ENCODE measurements at places on chromosomes 12 and 14.

DNA sequence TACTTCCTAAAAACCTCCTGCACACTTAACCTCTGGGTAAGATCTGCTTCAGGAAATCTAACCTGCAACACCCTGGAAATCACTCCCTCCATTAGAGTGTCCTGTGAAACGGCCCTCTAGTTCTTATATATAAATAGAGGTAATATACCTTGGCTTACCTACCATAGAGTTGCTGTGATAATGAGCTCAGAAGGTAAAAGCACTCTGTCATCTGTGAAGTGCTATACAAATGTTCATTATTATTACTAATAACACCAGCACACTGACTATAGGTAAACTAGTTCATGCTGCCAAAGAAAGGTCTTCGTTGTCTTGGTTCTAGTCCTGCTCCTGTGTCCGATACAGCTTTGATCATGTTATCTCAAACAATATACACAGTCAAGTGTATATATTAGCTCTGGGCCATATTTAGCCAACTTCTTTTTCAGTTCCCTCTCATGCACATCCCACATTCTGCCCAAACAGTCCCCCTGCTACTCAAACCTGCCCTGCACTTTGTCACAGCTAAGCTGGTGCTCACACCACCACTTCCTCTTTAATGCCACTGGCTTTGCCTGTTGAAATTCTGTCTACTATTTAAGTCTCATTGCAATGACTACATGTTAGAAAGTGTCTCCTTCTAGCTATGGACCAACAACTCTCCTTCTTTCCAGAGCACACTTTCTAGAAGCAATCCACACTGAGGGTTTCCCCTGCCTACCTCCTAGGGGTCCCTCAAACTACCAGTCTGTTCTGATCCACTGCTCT lies 5.1 kb downstream of the E2F7 start:
- no peak for DNase-seq

DNA sequence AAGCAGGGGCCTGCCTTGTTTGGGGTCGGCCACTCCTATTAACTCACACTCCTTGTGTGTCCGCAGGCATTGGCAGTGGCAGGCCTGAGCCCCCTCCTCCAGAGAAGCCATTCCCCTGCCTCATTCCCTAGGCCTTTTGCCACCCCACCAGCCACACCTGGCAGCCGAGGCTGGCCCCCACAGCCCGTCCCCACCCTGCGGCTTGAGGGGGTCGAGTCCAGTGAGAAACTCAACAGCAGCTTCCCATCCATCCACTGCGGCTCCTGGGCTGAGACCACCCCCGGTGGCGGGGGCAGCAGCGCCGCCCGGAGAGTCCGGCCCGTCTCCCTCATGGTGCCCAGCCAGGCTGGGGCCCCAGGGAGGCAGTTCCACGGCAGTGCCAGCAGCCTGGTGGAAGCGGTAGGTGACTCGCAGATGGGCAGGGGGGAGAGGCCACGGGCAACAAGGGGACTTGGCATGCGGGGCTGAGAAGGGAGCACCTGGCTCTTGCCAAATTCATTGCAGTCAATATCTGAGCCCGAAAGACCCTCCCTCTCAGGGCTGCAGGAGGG lies 106.3 kb upstream of the FKBP4 start:
- no peak for DNase-seq

- DNase-seq, result no peak
Observed at GRCh38 chr12:48118284-48118871, 786 bp upstream of the PFKM start.

GRCh38 chr12:77559400-77560074 lies 271.2 kb upstream of the NAV3 start:
- no peak for DNase-seq

GRCh38 chr12:100672075-100672592 lies 98.7 kb downstream of the GAS2L3 start:
- DNase-seq, result no peak

DNA sequence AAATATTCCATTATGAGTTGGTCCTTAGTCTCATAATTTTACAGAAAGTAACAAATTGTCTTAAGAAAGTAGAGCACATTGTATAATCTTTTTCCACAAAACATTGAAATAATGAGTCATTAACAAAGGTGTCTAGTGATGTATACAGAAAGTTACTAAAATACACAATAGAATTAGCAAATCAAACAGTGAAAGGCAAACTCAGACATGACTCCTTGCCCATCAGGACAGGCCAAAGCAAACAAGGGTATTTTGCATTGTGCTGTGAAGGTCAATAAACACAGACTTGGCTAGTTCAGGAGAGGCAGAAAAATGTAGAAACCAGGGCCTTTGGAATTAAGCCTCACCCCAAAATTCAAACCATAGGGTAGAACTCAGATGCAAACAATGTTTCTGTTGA lies 37.3 kb downstream of the SIX4 start:
- no peak for DNase-seq

- no peak for DNase-seq
Observed at GRCh38 chr12:29983851-29984250, 200.1 kb upstream of the TMTC1 start.

DNA sequence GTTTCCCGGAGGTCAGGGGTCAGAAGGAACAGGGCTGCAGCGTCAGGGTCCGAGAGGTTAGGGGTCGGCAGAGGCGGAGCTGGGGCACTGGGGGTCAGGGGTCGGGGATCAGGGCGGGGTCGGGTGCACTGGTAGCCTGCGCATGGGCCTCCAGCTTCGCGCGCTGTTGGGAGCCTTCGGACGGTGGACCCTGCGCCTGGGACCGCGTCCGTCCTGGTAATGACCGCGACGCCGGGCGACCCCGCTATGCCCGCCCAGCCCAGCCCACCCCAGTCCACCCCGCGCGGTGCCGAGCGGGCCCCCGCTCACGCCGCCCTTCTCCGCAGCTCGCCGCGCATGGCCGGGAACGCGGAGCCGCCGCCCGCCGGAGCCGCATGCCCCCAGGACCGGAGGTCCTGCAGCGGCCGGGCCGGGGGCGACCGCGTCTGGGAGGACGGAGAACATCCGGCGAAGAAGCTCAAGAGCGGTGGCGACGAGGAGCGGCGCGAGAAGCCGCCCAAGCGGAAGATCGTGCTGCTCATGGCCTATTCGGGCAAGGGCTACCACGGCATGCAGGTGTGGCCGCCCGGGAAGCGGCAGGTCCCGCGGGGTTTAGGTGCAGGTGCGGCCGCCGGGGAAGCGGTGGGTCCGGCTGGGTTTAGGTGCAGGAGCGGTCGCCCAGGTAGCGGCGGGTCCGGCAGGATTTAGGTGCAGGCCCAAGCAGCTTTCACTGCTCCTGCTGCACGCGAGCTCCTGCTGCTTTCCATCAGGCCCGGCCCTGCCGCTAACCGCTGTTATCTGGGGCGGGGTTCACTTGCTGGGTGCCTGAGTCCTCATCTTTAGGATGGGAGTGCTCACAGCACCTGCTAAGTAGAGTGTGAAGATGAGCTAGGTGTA lies 743 bp downstream of the PUS1 start:
- no peak for DNase-seq

DNA sequence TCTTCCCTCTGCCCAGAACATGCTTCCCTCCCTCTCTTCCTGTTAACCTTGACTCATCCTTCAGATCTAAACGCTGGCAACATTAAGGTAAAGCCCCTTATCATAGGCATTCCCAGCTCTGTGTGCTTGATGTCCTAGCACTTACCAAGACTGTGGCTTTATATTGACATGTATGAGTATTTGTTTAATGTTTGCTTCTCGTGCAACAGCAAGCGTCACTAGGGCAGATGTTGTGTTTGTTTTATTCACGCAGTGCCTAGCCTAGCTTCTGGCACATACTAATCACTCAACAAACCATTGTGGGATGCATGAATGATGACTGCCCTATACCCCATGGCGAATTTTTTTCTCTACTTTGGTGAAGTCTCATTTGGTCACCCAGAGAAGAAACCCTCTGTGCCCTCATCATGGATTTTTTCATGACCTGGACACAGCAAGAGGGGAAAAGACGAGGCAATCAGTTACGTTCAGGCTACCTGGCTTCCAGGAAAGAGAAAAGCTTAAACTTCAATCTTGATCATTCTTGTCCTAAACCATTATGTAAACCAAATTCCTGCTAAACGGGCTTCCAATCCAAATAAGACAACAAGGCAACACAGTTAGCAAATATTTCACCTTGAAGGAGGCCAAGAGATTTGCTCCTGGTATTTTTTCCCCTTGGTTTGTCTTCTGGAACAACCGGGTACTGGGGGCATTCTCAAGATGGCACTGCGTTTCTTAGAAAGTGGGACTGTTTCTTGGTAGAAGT lies 47.9 kb upstream of the SOCS2 start:
- DNase-seq, result no peak

- no peak for DNase-seq
Observed at GRCh38 chr12:386651-387050, 2.5 kb downstream of the KDM5A start.

GRCh38 chr12:98736352-98737321 lies 91.5 kb downstream of the APAF1 start:
- no peak for DNase-seq

DNA sequence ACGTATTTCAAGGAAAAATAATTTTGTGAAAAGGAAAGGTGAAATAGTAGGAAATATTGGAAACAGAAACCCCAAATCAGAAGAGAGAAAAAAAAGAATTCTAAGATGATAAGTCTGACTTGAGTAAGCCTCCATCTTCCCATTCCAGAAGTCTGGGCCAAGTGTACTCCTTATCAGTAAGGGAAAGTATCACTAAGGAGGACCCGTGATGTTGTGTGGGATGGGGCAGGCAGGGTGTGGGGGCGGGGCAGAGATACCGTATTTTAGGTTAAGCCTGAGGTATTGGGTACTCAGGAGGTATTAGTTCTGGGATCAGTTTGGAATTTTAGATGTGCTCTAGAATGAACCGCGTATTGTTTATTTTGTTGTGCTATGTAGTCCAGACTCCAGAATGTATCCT lies 33.8 kb upstream of the PSMA6 start:
- DNase-seq, result no peak

DNA sequence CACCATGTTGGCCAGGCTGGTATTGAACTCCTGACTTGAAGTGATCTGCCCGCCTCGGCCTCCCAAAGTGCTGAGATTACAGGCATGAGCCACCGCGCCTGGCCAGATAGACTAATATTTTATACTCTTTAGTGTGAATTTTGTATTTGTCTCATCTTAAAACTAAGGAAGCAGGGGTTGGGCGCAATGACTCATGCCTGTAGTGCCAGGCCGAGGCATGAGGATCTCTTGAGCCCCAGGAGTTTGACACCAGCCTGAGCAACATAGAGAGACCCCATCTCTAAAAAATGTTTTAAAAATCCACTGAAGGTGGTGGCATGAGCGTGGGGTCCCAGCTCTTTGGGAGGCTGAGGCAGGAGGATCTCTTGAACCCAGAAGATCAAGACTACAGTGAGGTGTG lies 9.0 kb downstream of the DYNC1H1 start:
- no peak for DNase-seq

- DNase-seq, result no peak
Observed at GRCh38 chr12:29299633-29300032, 81.3 kb downstream of the ERGIC2 start.

- DNase-seq, result no peak
Observed at GRCh38 chr14:90630171-90630806, 185.9 kb downstream of the TTC7B start.

GRCh38 chr14:90383126-90383730 lies 13.6 kb upstream of the CALM1 start:
- DNase-seq, result peak; percentile 99

DNA sequence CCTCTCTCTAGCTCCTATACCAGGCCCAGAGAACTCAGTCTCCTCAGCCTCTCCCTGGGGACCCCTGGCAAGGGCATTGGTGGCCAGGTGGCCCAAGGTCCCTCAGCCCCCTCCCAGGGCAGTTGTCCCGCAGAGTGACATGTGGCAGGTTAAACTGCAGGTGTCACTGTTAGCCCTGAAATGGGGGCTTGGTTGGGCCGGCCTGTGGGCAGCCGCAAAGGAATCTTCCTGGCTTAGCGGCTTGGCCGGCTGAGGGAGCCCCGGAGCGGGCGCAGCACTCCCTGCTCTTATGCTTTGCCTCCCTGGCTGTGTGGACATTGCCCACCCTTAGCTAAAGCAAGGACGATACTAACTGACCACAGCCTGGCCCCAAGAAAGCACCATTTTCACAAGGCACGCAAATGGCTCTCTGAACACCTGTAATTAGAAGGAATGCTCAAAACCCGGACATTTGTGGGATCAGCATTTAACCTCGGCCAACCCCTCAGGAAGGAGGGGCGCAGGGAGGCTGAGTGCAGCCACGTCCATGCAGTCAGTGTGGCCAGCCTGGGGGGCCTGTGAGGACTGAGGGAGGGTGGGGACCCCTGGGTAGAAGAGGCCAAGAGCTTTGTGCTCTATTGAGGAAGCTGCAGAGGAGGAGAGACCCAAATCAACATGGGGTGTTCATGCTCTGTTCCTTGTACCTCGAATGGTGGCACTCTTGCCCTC lies 82.2 kb downstream of the PAPOLA start:
- DNase-seq, result no peak

GRCh38 chr14:79167957-79168356 lies 997.8 kb downstream of the NRXN3 start:
- no peak for DNase-seq

DNA sequence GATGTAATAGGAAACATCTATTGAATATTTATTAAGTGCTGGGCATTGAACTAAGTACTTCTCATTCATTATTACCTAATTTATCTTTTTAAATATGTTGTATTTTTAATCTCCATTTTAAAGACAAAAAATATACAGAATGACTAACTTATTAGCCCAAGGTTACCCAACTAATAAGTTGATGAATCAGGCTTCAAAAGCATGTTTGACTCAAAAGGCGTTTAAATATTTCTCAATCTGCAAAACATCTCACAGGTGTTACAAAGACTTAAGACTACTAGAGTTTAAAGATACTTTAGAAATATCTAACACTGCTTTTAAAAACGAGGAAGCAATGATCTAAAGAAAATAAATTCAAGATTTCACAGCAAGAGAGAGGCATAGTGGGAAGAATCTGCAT lies 457.4 kb upstream of the DCN start:
- no peak for DNase-seq

DNA sequence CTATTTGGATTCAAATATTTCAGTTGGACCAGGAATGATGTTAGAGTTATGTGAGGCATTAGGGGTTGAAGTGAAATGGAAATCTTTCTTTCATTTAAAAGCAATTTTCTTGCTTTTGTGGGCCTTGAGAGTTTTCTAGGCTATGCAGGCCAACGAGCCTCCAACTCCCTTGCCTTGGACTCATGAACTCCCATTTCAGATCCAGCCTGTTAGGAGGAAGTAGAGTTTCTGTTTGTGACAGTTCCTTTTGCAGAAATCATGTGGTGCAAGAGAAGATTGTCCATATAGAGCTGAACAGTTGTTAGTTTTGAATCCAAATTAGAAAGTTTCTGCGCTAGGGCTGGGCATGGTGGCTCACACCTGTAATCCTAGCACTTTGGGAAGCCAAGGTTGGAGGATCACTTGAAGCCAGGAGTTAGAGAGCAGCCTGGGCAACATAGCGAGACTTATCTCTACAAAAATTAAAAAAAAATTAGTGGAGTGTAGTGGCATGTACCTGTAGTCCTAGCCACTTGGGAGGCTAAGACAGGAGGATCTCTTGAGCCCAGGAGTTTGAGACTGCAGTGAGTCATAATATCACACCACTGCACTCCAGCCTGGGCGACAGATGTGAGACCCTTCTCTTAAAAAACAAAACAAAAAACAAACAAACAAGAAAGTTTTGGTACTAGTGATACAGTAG lies 47.3 kb upstream of the MED13L start:
- DNase-seq, result no peak

Data from fibroblast of skin of left quadriceps (primary cell).